GM12878 (cell line): ENCODE measurements at places on chromosomes 3 and 15. TPM values are rescaled to one million over a fixed set of nuclear protein-coding genes. Genes with fewer than 3 reads are reported as not detected.
A peak's percentile ranks its signal among the peaks of the same experiment; 100 is the strongest.

DNA sequence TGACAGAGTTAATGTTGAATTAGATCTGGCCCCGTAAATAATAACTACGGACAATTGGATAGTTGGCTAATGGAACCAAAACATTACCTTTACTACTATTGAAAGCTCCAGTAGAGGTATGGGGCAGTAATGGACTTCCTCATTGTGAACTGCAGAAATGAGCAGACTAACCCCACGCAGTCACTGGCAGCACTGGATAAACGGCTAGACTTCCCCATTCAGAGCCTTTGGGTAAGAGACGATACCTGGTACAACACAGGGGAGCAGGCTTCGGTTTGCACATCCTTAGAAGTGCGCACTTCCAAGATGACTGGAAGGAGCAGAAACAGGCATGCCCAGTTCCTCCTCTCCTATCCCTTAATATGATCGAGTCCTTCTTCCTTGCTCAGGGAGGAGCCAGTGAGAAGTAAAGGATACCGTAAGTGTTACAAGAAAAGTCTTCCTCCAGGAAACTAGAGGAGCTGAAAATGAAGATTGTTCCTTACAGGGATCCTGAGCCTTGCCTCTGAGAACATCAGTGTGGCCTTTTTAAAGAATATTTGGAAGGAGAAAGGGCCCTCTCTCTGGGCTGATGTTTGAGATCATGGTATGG is 100.5 kb upstream of the NECTIN3 start:
- DNase-seq: no peak

GRCh38 chr3:84601303-84601702 is 357.5 kb upstream of the CADM2 start:
- no peak for DNase-seq

DNA sequence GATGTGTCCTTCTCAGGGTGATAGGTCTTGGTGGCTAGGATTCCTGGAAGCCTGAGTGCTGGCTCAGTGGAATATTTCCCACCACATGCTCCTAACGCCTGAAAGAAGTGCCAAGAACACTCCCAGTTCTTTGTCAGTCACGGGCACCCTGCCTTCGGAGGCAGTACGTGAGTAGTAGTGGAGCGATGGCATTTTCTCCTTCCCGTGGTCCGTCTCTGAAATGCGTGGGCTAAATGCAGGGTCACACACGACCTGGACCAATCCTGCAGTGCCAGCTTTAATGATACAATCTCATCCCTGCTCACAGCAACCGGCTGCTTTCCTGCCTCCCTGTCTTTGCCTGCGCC is 14.5 kb downstream of the H1-8 start:
- DNase-seq: no peak

DNA sequence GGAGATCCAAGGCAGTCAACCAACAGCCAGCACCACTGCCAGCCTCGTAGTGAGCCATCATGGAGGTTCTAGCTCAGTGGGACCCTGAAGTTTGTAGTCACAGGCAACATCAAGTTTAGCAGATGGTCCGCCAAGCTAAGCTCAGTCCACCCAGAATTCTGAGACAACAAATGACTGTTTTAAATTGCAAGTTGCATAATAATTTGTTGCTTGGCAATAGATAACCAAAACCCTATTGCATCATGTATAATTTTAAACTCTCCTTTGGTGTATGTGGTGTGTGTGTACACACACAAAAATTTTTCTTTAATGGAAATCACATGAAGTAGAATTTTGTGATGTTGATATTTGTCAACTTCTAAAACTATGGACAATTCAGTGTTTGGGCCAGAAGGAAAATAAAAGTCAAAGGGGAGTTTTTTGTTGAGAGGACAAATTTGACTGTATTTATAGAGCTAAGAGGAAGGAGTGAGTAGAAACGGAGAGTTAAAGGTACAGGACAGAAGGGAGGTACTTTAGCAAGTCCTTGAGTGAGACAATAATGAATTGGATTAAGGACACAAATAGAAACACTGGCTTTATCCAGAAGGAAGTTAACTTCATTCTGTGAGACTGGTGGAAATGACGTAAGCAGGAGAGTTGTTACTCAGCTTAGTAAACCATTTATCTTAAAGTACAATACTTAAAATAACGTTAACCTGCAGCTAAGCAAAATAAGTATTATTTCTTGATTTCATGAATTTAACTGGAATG is 83.6 kb downstream of the NCEH1 start:
- DNase-seq: no peak

GRCh38 chr15:81155375-81156218 is 21.5 kb downstream of the CFAP161 start:
- no peak for DNase-seq

- DNase-seq: no peak
Measured at GRCh38 chr3:132378846-132379245, 38.5 kb upstream of the DNAJC13 start.

- no peak for DNase-seq
Measured at GRCh38 chr15:98674336-98674735, 26.0 kb downstream of the IGF1R start.

DNA sequence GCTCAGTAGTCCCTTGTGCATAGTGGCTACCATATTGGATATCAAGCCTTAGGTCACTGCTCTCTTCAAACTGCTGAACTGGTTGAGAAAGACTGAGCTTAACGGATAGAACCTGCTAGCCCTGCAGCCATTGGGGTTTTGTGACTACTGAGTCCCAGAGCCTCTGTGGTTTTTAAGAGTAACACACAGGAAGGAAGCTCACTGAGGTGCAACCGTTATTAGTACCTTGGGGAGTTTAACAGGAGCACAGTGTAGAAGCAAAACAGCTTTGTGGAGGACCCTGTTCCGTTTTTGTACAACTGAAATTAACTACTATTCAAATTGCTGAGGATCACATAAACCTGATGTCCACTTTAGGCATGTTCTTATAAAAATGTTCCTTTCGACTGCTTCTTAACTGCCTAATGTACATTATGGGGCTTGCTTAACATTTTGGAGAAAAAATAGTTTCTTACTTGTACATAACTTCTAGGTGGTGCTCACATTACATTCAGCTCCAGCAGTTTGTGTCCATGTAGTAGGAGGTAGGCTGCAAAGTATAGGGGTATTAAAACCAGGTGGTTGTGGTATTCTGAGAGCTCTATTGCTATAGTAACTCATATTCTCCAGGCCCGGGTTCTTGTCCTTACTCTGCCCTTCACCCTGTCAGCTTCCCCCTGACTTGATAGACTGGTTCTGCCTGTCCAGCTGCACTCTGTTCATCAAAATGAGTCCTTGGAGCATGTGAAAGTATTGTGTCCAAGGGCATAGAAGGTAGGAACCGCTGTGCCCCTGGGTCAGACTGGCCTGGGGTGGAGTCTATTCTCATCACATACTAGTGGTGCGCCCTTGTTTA is 17.3 kb downstream of the PXK start:
- DNase-seq: peak; percentile 87

Gene COLQ
- polyA plus RNA-seq: 0.33 and 0.44 TPM in 2 replicates

Gene POLR2H
- polyA plus RNA-seq: 146 and 147 TPM in 2 replicates

Gene SYNPR
- polyA plus RNA-seq: not detected in 2 replicates

Gene TNIK
- polyA plus RNA-seq: 51.6 and 63.5 TPM in 2 replicates

Gene EPHB3
- not detected in 2 replicates for polyA plus RNA-seq
